Right atrium auricular region (tissue), 2 donors: ENCODE measurements at places on chromosomes 2 and 18. TPM values are rescaled to one million over a fixed set of nuclear protein-coding genes. Genes with fewer than 3 reads are reported as not detected.

- H3K27me3 ChIP-seq = no peaks in the 10 kb centered on the region
- no peaks in the 10 kb centered on the region for H3K4me1 ChIP-seq
These were observed 40.2 kb upstream of the NEB start for GRCh38 chr2:151774506-151774905.

- H3K27ac ChIP-seq = no peak overlapping the region
- H3K27me3 ChIP-seq = no peaks in the 10 kb centered on the region
- H3K36me3 ChIP-seq = no peaks in the 10 kb centered on the region
- peaks cover 8% of the 10 kb centered on the region for H3K4me1 ChIP-seq
- DNase-seq = no peak
- H3K4me3 ChIP-seq = no peak overlapping the region
These were observed 226.9 kb downstream of the MYO3B start for GRCh38 chr2:170404846-170405245.

DNA sequence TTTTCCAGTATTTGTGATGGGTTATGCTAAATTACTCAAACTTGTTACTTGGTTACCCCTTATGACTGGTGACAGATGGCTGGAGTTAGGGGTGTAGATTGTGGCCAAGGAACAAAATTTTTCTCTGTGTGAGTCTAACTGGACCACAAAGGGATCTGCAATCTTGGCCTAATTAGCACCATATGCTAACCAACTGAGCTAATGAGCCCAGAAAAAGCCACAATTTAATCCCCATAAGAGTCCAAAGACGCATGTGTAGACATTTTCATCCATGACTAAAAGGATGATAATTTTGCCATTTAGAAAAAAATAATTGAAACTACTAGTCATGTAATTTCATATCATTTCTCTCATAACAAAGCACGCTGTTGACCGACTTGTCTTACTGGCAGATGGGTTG is 151.2 kb downstream of the ABCA12 start:
- no peaks in the 10 kb centered on the region for H3K27me3 ChIP-seq
- H3K4me3 ChIP-seq = no peak overlapping the region
- H3K36me3 ChIP-seq = no peaks in the 10 kb centered on the region
- H3K27ac ChIP-seq = no peak overlapping the region
- no peaks in the 10 kb centered on the region for H3K4me1 ChIP-seq

DNA sequence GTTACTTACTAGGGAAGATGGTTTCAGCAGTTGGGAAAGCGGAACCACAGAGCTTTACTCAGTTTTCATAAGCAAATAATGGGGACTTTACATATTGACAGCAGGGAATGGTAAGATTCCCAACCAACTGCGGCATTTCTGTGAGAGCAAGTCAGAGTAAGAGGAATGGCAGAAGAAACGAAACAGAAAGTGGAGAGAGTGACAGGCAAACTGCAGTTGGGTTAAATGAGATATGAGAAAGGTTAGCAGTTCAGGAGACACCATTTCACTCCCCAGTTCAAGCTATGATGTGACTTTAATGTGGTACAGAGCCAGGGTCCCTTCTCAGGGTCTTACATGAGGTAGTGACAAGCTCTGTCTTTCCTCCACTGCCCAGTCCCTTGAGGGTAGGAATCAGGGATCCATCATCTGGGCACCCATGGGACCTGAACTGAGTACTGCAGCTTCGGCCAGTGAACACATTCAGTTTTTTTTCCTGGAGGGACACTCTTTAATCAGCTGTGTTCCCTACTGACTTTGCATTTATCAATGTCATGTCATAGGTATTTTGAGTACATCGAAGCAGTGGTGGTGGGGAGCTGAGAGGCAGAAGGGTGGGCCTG is 33.0 kb upstream of the GREB1 start:
- no peaks in the 10 kb centered on the region for H3K36me3 ChIP-seq
- H3K4me3 ChIP-seq = no peak overlapping the region
- H3K4me1 ChIP-seq = no peaks in the 10 kb centered on the region
- H3K27ac ChIP-seq = no peak overlapping the region

GRCh38 chr18:5414546-5414945 is 119.0 kb upstream of the ZBTB14 start:
- H3K27me3 ChIP-seq = no peaks in the 10 kb centered on the region
- no peak for DNase-seq
- no peaks in the 10 kb centered on the region for H3K4me1 ChIP-seq

Gene EML4
- 9.3 TPM for total RNA-seq
